ENCODE measurements at places on chromosomes 11 and 22.

DNA sequence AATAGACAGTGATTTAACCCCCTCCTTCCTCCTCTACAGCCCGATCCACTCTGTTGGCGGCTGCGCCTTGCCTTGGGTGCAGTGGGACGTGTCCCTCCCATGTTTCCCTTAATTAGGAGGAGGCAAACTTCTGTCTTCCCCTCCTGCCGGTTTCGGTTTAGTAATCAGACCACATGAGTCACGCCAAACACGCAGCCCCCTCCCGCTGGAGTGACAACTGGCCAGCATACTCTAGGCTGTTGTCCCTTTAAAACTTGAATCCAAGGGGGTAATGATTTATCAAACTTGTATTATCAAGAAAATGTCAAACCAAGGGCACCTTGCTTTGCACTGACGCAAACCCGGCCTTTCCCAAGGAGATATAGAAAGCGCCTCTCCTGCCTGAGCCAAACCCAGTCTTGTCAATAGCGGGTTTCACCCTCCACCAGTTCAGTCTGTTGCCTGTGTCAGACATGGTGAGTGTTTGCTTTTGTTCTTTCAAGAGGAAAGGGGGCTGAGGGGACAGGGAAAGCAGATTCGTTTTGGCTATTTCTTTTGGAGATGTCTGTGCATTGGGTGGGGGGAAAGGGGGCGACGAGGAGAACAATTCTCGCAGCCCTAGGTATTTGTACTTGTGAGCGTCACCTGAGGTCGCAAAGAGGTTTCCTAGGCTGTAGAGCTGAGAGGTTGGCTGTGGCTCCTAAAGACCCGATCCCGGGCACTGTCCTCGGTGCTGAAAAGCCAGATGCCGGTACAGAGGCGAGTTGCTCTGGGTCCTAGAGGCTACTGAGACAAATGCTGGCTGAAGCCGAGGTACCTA, at the start of gene SLC6A5:
SLC6A5 (plus strand) TSS at position 388 of the 799 bp plus-strand sequence; CDS start at position 453, 65 bp downstream.
- DNase-seq = peak; percentile 45

DNA sequence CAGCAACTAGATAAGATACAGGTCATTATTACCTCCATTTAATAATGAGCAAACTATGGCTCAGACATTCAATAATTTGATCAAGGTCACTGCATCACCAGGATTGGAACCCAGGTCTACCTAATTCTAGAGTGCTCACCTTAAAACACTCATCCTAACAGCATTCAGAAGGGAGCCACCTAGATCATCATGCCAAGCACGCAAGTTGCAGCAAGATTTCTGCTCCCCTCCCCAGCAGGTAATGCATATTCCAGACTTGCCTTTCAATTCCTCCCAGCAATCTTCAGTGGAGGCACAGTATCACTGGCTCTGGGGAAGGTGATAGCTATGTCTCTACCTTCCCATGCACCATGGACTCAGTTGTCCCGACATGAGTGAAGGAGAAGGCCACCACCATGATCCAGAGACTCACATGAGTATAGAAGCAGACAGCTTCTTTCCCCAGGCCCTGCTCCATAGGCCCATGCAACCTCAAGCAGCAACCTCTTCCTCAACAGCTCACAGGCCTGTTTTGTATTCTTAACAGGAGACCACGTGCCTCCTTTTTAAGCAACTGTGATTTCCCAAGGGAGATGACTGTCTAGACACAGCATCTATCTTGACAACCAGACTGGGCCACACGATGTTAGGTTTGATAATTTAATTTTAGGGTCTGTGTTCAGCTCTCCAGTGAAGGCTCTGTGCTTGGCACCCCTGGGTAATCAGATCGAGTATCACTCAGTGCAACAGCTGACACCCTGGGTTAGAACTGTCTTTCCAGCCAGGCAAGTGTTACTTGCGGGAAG, 36.4 kb downstream of the RAB30 start:
- no peak for DNase-seq

GRCh38 chr11:72363112-72363511, 71.2 kb downstream of the CLPB start:
- DNase-seq = no peak

DNA sequence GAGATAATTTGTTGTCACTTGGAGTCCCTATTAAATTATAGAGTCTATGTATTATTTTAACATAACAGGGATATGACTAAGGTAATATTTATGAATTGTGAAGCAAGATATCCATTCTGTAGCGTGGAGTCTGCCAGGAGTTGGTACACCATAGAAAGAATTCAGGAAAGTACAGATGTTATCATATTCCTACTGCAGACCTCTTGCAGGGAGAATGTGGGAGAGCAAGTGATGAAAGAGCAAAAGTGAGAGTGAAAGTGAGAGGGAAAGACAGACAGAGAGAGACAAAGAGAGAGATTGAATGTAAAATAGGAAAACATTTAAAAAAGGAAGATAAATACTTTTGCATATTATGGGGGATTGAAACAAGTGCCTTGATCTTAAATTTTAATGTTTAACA, 468.8 kb downstream of the CNTN5 start:
- no peak for DNase-seq

DNA sequence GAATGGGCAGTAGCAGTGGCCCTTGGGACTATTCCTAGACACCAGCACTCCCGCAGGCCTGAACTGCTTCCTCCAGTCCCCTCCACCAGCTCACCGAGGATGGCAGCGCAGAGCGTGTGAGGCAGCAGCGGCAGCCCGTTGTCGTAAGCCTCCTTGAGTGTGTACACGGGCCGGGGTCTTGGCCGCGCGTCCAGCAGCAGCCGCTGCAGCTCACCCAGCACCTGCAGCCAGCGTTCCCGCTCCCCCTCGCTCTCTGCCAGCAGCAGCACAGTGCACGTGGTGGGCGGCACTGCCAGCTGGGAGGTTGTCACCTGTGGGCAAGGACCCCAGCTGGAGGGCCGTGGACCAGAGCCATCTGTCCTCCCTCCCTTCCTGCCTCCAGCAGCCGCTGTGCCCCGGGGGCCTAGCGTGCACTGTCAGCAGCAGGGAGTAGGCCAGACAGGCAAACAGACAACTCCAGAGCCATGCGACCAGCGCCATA, 13.0 kb downstream of the CDC42BPG start:
- DNase-seq = no peak

DNA sequence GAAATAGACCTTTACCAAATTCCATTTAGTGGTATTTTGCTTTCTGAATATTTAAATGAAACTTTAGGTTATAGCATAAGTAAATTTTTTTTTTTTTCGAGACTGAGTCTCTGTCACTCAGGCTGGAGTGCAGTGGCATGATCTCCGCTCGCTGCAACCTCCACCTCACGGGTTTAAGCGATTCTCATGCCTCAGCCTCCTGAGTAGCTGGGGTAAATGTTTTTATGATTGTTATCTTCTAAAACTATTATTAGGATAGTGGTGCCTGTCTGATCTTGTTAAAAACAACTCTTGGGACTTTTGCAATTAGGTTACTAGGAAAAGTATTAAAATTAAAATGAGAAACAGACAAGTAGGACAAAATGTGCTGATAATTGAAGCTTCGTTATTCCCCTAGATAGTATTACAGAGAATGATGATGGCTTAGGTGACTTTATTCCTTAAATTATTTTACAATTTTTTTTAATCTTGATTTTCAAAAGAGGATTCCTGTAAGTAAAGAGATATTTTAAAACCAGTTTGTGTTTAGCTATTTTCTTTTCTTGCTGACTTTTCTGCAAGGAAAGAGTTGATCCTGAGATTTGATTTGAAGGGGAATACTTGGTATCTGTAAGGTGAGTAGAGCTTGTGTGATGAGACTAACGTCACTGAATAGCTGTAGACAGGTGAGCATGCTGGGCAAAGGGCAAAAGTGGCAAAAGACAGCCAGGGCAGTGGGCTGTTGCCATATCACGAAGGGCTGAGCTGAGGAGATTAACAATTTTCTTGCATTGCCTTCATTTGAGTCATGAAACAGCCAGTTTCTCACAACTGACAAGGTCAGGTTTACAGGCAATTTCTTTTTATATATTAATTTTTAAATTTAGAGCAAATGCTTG, 20.8 kb downstream of the CRKL start:
- DNase-seq = no peak

- no peak for DNase-seq
Observed at GRCh38 chr11:3130269-3131071, 34.6 kb downstream of the OSBPL5 start.

DNA sequence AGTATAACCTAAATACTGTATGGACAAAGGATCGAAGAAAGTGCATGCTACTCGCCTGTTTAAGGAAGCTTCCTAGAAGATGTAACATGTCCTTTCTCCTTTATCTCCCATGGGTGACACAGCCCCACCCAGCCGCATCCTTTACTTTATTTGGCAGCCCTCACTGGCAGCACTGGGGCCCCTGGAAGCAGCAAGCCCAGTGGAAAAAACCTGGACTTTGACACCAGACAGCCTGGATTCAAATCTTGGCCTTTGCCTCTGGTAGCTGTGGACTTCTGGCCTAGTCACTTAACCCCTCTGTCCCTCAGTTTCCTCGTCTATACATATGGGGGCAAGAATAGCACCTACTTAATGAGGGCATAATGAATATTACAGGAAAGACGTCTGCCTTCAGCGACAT, 67.1 kb downstream of the MYEOV start:
- DNase-seq = no peak

DNA sequence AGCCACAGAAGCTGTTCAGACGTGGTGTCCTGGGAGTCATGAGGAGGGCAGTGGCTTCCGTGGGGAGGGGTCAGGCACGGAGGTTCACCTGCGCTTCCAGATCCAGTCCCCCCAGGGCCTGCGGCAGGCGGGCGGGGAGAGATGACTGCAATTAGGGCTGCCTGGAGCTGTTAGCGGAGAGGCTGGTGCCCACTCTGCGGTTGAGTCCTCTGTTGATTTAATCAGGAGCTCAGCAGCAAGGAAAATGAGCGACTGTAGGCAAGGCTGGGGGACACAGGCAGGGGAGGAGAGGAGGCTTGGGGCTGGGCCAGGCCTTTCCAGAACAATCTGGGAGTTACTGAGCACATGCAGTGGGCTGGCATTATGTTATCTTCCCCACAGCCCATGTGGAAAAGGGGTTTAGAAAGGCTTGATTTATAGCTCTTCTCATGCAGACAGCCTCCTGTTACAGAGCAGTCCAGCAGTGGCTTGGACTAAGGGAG, 13.1 kb downstream of the PLCB3 start:
- DNase-seq = no peak

GRCh38 chr22:44935724-44936123, 74.1 kb downstream of the PHF21B start:
- no peak for DNase-seq

DNA sequence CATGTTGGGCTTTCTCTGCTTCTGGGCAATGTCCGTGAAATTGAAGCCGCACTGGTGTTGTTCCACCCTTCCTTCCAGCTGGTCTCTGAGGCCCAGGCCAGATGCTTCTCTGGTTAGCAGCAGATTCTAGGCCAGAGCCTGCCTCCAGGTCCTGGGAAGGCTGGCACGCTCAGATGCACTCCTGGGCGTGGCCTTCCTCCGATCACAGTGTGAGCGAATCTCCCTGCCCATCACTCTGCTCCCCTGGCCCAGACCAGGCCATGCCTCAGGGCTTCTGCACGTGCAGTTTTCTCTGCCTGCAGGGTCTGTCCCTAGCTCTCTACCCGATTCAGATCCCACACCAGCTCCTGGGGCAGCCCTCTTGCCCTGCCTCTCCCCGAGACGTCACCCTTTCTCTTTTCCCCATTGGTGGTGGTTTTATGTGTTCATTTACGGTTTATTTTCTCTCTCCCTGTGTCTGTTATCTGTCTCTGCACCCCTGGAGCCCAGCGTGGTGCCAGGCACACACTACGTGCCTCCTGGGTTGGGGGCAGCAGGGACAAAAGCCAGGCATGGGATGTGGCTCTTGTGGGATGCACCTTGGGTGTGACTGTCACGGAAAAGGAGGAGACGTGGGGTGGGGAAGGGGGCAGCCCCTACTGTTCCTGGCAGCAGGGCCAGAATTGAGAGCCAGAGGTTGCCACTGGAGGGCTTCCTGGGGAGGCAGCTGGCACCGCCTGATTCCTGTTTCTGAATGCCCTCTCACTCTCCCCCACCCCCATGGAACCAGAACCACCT, 66.0 kb downstream of the KCNQ1 start:
- DNase-seq = no peak

GRCh38 chr11:55791606-55792005, 3.8 kb upstream of the OR5D14 start:
- no peak for DNase-seq

- no peak for DNase-seq
Observed at GRCh38 chr11:88680806-88681205, 343.3 kb upstream of the CTSC start.

GRCh38 chr11:132981131-132981956, 551.0 kb downstream of the OPCML start:
- no peak for DNase-seq

DNA sequence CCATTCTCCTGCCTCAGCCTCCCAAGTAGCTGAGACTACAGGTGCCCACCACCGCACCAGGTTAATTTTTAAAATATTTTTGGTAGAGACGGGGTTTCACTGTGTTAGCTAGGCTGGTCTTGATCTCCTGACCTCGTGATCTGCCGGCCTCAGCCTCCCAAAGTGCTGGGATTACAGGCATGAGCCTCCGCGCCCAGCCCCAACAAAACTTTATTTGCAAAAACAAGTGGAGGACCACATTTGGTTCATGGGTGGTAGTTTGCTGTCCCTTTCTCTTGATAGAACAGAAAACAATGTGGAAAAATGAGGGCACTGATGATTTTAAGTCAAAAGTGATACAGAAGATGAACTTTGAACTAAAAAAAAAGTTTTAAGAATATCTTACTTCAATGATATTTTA, 121.8 kb upstream of the SERPIND1 start:
- DNase-seq = no peak

DNA sequence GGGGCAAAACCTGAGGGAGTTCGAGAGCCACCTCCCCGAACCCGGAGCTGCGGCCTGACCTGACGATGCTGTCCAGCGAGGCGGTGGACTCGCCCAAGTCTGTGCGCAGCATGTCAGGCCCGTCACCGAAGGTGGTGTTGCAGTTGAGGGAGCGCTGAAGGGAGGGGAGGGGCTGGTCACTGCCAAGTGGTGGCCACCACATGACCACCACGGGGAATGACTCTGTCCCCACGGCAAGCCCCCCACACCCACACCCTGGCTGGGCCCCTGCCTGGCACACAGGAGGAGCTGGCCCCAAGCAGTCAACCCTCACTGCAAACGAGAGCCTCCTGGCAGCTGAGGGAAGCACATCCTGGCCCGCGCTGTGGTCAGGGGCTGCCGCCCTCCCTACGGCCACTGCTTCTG, 30.8 kb downstream of the TRMU start:
- DNase-seq = no peak

GRCh38 chr11:128311742-128312719, 275.3 kb downstream of the ETS1 start:
- DNase-seq = no peak

DNA sequence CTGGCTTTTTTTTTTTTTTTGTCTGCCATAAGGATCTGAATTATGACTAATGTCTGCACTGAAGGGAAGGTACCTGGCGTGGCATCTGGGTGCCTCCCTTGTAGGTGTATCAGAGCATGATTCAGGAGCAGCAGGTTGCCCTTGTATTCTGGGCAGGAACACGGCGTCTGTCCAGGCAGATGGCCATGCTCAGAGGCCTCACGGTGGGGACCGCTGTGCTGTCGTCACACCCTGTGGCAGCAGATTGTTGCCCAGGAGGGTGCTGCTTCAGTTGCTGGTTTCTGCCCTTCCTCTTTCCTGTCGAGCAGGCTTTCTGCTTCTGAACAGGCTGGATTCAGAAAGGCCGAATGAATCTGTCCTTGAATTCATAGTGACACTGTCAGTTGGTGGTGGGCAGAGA, 11.0 kb downstream of the ZNRF3 start:
- no peak for DNase-seq

Measured in lung microvascular endothelial cell (primary cell).